ENCODE measurements at places on chromosomes 12 and 14.

GRCh38 chr12:93818488-93819049 is 141.4 kb downstream of the CRADD start:
- DNase-seq: no peak

DNA sequence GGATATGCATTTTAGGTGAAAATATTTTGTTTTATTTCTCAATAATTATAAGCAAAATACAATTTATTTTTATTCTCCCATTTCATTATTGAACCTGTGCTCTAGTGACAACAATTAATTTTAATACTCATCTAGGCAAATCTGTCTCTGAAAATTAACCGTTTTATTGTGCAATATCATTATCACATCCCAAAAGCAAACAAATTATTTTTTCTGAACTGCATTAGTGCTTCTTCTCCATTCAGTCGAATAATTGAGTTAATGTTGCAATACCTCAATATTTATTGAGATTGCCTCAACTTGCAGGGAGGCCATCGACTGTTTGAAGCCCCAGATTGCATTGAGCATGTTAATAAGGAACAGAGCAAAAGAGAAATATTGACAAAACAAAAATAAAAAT is 303.2 kb upstream of the LRFN5 start:
- no peak for DNase-seq

GRCh38 chr12:49655595-49656236 is 32.4 kb downstream of the PRPF40B start:
- DNase-seq: no peak

DNA sequence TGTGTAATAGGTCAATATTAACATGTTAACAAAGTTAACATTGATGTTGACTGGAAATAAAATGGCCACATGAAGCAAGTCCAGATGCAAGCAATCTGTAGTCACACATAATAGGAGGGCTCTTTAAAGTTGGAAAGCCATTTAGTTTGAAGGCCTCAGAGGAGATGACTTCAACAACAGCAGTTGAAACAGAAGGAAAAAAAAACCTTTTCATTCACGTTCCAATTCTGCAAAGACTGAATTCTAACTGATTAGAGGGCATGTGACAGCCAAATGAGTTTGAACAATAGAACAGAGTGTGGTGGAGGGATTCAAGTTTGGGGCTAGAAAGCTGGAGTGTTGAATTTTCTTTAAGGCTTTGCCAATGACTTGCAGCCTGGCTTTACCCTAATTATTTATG is 41.5 kb upstream of the DAAM1 start:
- no peak for DNase-seq

- no peak for DNase-seq
These were observed 84.9 kb upstream of the ADAMTS20 start for GRCh38 chr12:43636725-43637463.

All from stimulated activated CD8-positive, alpha-beta memory T cell treated with anti-CD3 and anti-CD28 coated beads, Interleukin-15, amount 100 ng/mL, for 24 hours (primary cell).